Stimulated activated naive B cell treated with anti-CD40 and anti-IgM and Interleukin-4, amounts not matched to agents 10 μg/mL and 1 μg/mL and 100 μg/mL, for 72 hours (primary cell): ENCODE measurements at places on chromosomes 7 and 10.

- no peak for DNase-seq
These were observed 7.5 kb downstream of the GRB10 start for GRCh38 chr7:50775231-50775630.

DNA sequence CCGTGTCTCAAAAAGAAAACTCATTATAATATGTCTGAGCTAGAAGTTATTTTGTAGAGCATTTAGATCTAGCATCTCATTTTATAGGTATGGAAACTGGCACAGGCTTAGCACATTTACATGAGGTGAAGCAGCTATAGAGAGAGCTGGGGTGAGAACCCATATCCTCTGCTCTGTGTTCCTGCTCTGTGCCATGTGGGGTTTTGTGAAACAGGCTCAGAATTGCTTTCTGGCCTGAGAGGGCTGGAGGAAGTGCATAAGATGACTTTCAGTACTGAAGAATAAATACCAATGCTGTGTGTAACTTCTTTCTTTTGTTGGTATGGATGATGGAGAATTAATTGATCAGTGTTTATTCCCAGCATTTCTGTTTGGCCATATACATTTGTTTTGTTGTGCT is 159.1 kb downstream of the LRRC4 start:
- no peak for DNase-seq

- DNase-seq = no peak
These were observed 72.8 kb downstream of the TBXAS1 start for GRCh38 chr7:139901901-139902300.

DNA sequence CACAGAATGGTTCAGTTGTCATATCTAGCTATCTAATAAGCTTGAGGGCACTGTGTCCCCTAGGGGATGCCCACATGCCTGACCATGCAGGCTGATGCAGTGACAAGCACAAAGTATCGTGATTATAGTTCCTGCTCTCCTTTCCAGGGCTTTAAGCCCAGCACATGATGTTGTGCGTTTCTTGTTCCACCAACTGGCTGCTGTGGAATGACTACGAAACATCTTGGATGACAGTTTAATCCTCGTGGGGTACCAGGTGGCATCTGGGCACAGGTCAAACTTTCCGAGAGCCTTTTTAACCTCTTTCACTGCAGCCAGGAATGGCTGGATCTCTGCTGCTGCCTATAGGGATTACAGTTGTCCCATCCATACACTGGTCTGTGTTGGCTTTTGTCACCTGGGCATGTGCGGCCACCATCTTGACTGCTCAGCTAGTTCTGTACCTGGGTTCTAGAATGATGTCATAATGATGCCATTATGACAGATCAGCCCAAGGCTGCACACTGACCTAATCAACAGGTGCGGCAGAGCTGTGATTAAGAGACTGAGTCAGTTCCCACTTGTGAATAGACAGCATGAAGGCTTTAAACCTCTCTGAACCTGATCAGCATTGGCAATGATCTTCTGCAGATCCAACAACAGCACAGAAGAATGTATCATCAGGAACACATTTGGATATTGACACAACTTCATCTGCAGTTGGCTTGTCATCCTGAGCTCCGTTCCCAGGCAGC is 144.1 kb downstream of the DLG5 start:
- DNase-seq = no peak

DNA sequence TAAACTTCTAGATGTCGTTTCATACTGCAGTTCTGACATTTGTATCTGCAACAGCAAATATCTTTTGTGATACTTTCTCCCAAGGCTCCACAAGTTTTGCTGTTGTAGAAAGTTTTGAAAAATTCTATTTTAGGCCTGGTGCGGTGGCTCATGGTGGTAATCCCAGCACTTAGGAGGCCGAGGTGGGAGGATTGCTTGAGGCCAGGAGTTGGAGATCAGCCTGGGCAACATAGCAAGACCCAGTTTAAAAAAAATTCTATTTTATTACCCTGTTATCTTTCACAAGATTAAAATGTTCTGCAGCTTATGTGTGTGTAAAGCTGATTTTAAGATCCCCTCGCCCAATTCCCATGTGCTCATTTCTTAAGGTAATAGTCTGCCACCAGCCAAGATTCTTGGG is 1.4 kb downstream of the SND1 start:
- no peak for DNase-seq

GRCh38 chr10:80451132-80451531 is 3.0 kb upstream of the TSPAN14 start:
- no peak for DNase-seq

DNA sequence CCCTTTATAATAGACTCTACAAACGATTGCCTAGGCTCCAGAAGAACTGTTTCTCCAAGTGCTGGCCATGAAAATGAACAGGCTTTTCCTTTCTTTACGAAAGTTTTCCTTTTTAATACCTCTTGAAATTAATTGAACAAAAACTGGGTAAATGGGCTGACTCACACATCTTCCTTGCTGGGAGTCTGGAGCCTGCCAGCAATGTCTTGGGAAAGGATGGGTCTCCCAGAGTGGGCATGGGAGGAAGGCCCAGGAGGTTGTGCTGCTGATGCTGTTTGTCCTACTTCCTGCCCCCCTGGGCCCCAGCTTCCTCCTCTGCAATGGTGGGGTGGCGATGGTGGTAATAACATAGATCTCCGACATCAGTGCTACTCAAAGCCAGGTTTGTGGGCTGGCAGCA is 174.1 kb downstream of the RPS24 start:
- no peak for DNase-seq

GRCh38 chr10:5147981-5148677 is 36.8 kb downstream of the AKR1C8 start:
- DNase-seq = no peak

DNA sequence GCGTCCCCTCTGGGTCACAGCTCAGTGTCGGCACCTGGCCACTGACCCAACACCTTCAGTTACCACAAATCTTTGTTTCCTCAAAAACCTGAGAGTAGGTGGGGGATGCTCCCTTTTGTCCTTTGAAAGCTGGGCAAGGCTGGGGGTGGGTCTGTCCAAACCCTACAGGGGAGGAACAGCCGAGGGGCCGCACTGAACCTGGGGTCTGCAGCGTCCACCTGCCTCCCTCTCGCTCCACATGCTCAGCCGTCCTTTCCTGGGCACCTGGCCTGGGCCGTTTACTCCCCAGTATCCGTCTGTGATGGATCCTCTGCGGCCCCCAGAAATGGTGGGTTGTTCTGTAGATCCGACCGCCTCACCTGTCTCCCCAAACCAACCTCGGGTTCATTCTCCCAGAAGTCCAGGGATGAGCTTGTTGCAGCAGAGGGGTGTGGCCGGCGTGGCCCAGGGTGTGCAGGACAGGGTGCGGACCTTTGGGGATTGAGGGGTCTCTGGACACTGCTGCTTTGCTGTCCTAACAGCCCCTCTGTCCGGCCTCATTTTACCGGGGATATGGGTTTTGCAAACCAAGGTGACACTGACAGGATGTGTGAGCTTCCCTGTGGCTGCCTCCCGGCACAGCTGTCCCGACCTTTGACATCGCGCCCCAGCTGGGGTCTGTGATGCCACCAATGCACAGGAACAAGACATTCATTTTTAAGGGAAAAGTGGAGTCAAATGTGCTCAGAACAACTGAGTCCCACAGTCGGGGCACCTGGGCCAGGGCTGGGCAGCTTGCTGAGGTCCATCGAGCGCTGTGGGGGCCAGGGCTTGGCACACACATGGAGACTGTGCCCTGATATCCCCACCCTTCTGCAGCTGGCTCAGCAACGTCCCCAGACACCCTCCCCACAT is 115.9 kb downstream of the VIPR2 start:
- no peak for DNase-seq

DNA sequence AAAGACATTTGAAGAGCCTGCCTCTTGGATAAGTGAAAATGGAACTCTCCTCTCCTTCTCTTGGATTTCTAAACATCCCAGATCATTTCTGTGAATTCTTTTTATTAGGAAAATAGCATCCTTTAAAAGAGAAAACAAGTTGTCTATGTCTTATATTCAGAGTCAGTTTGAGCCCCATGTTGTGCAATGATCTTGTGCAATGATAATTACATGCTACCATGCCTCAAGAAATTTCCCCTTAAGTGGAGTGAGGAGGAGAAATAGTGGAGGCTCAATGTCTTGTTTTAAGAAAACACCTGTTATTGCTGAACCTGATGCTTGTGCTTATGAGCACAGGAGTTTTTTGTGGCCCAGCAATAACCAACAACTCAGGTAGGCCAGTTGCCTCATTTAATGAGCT is 103.6 kb downstream of the NPSR1 start:
- DNase-seq = no peak
